ENCODE measurements at places on chromosomes 16 and 17.

GRCh38 chr17:39792526-39793221 lies 54.9 kb downstream of the GRB7 start:
- no peak for DNase-seq

DNA sequence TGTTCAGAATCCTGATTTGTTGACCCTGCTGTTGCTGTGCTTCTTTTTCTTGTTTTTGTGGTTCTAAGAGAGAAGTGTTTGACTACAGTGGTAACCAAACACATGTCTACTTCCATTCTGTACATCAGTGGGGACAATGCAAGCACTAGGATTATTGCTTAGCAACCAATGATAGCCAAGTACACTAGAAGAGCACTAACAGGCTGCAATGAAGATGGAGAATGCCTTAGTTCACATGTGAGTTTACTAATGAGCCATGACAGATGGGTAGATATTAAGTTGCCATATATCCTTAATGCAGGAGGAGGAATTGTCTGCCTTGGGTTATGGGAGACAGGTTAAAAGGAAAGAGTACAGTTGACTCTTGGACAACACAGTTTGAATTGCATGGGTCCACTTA lies 8.3 kb downstream of the EFCAB5 start:
- DNase-seq, result no peak

DNA sequence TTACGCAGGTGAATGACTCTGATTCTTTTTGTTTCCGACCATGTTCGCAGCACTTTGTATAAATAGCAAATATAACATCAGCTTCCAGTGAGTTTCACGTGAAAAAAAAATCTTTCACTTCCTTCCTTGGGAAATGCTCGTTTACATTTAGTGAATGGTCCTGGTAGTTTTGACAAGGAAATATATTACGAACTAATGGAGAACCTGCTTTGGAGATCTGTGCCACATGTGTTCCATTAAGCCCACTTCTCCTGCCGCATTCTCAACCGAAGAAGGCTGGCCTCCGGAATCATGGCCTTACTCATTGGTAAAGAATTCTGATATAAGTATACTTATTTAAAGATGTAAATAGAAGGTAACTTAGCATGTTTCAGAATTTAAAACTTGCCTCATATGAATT lies 3.6 kb downstream of the CRAMP1 start:
- no peak for DNase-seq

DNA sequence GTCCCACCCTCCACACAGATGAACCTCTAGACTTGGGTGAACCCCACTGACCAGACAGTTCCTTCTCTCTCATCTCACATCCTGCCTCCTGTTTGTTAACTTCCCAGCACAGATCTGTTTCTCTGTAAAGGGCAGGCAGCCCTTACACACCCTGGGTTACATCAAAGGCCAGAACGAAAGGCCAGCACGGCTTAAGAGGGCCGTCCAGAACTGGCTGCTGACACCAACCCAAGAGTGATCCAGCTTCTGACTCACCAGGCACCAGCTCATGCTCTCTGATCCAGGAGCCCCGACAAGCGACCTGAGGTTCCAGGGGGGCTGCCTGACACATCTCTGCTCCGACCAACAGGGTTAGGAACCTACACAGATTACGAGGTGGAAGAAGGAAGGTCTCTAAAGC lies 86.9 kb downstream of the MRM3 start:
- DNase-seq, result no peak

DNA sequence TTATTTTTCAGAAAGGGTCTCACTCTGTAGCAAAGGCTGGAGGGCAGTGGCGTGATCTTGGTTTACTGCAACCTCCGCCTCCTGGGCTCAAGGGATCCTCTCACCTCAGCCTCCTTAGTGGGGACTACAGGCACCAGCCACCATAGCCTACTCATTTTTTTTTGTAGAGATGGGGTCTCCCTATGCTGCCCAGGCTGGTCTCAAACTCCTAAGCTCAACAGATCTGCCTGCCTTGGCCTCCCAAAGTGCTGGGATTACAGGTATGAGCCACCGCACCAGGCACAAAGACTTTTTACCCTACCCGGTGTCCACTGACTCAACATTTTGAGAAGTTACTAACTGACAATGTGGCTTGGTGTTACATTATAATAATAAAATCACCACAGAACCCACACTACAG lies 7.2 kb downstream of the GRB2 start:
- no peak for DNase-seq

GRCh38 chr17:8909586-8910270 lies 42.3 kb upstream of the PIK3R6 start:
- no peak for DNase-seq

DNA sequence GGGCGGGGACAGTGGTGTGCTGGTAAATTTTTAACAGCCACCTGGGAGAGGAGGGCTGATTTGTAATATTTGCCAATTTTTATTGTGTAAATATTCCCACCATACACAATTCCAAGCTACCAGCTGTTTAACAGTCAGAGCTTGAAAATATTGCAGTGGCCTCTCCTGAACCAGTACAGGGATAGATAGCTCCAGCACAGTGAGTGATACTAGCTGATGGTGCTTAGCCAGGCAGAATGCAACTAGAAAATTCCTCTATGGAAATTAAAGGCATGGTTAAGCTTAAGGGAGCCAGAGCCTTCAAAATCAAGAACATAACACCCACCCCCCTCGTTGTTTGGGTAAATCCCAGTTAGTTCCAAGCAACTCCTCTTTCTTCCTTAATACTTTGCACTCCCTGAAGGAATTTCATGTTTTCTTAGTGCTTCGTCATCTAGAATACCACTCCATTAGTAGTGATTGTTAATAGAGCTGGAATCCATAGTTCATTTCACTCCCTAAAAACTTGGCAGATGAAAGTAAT lies 96.6 kb downstream of the CYB561 start:
- DNase-seq, result no peak

GRCh38 chr17:721540-721937 lies 6.9 kb upstream of the VPS53 start:
- DNase-seq, result no peak

- DNase-seq, result no peak
Measured at GRCh38 chr16:30731411-30731810, 16.8 kb upstream of the PHKG2 start.

- DNase-seq, result no peak
Measured at GRCh38 chr17:73335591-73336407, 24.0 kb upstream of the CDC42EP4 start.

DNA sequence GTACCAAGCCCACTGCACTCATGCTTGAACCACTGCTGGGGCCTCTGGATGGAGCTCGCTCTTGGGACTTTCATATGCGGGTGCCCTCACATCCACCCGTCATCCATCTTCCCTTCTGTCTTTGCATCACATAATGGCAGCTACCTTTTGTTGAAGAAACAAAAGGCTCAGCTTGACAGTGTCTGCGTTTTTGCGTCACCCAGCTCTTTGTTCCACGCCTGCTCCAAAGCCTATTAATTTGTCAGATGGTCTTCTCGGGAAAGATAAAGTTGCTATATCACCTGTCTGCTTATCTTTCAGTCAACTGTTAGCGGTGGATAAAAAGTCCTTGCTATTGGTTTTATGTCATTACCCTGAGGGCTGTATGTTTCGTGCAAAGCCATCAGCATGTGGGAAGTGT lies 18.1 kb upstream of the BCO1 start:
- no peak for DNase-seq

DNA sequence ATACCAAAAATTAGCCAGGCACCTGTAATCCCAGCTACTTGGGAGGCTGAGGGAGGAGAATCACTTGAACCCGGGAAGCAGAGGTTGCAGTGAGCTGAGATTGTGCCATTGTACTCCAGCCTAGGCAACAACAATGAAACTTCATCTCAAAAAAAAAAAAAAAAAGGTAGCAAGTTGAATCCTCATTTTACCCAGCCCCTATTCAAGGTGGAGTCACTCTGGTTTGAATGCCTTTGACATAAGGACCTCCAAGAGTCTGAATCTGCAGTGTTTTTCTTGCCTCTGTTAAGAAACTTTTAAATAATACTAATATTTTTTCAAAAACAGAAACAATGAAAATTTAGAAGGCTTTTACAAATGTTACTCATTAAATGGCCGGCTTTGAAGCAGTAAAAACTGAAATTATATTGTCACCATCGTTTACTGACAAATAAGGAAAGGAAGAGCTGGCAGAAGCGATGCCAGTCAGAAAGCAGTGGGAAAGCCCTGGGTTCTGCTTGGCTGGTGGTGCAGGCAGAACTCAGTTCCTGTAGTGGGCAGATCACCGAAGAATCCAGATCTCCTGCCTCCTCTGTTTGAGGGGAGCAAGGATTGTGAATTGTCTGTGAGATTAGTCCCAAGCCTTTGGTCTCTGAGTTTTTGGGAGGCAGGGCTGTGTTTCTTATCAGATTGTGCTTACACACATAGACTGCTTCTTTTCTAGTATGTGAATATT lies 99.7 kb upstream of the HAS3 start:
- DNase-seq, result no peak

GRCh38 chr17:69179227-69179952 lies 37.7 kb upstream of the ABCA6 start:
- no peak for DNase-seq

DNA sequence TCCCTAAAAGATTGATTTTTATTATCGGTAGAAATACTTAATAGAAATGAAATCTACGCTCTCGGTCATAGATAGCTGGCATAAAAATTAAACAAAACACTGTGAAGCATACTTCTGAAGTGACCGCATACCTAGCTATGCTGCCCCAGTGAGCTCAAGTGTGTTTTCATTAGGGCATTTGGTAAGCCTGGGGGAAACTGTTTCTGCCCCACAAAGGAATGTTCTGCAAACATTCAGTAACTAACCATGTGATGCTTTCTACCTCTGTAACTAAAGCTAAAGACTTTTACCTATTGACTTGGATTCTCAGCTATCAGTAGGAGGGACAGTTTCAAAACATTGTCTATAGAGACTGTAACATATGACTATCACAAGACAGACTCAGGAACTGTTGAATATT lies 93.5 kb upstream of the HSBP1 start:
- DNase-seq, result no peak

- DNase-seq, result no peak
Measured at GRCh38 chr16:47320546-47321310, 140.1 kb downstream of the ITFG1 start.

DNA sequence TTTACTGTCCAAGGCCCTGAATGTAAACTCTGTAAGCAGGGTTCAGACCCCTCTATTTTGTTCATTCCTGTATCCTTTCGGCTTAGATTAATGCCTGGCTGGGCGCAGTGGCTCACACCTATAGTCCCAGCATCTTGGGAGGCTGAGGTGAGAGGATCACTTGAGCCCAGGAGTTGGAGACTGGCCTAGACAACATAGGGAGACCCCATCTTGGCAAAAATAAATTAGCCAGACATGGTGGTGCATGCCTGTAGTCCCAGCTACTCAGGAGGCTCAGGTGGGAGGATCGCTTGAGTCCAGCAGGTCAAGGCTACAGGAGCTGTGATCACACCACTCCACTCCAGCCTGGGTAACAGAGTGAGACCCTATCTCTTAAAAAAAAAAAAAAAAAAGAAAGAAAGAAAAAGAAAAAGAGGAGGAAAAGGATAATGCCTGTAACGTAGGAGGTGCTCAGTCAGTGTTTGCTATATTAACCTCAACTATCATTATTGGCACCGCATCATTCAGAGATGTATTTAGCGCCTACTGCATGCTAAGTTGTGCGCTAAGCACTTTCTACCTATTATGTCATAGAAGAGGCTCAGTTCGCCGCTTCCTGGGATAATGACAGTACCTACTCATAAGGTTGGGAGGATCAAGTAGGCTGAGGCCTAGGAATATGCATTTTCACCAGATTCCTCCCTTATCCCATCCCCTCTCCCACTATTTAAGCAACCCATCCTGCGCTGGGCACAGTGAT lies 5.0 kb downstream of the SOCS1 start:
- no peak for DNase-seq

DNA sequence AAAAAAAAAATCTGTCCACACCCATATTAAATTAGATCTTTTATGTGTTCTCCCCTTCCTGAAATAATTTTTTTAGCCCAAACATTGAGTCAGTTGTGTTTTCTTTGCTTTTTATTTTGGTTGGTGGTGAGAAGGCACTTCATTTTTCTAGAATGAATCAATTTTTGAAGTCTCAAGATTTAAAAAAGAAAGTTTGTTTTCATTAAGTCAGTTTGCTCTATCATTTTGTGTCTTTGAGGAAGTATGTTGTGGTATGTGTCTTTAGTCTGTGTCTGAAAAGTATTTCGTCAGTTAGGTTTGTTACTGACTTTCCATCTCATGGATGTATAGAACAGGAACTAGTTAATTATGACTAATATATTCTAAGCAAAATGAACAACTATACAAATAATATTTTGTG lies 3.8 kb downstream of the IGF2BP1 start:
- DNase-seq, result no peak

GRCh38 chr17:50364061-50364458 lies 8.9 kb downstream of the MRPL27 start:
- DNase-seq, result no peak

GRCh38 chr17:47840001-47840741 lies 902 bp downstream of the SCRN2 start:
- DNase-seq, result no peak

DNA sequence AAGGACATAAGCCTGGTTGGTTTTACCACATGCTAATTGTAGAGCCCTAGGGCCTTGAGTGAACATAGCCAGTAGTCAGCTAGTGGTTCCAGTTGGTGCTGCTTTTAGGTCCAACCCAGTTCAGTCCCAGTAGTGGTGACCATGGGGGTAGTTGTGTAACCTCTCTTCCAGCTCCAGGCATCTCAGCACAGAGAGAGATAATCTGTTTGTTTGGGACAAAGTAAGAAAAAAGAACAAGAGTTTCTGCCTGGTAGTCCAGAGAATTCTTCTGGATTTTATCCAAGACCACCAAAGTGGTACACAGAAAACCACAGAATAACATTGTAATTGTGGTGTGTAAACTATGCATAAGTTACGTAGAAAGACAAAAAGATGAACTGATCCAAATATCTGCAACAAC lies 5.2 kb upstream of the CCL13 start:
- DNase-seq, result no peak

DNA sequence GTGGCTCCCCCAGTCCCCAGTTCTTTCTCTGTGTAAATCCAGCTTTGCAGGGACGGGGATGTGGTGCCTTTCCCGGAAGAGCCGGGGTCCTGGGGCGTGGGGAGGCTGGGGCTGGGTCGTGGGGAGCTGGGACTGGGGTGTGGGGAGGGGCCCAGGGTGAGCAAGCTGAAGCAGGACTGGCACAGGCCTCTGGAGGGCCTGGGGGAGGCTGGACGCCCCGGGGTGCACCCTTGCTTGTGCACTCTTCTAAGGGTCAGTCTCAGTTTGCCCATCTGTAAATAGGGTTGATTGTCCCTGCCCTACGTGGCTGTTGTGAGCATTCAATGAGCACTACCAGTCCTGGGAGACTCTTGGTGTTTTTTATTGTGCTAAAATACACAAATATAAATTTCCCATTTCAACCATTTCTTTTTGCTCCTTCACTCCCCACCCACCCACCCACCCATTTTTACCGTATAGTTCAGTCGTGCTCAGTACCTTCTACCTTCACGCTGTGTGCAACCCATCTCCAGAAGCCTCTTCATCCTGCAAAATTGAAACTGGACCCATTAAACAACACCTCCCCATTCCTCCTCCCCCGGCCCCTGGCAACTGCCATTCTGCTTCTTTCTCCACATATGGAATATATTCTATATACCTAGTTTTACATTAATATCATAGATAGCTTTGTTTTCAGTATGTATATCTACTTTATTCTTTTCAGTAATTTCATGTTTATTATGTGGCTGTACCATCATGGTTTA lies 7.8 kb upstream of the TBC1D3B start:
- no peak for DNase-seq
